ENCODE measurements at places on chromosomes 6 and 20. TPM values are rescaled to one million over a fixed set of nuclear protein-coding genes. Genes with fewer than 3 reads are reported as not detected.

Gene ARMC2
- total RNA-seq = 0.71 TPM

Gene FAM209B
- total RNA-seq = not detected

Gene RNF39
- total RNA-seq = not detected

Gene UST
- total RNA-seq = 6.7 TPM

Gene ADGRF5
- total RNA-seq = not detected

Gene AFG1L
- 1.6 TPM for total RNA-seq

Gene C2
- 0.47 TPM for total RNA-seq

Gene MATN4
- total RNA-seq = 0.50 TPM

Gene NKX2-4
- 21.4 TPM for total RNA-seq

Gene C20orf144
- not detected for total RNA-seq

Gene TBC1D32
- 4.8 TPM for total RNA-seq

Gene RTEL1
- 11.0 TPM for total RNA-seq

Gene PPP1R16B
- total RNA-seq = 0.03 TPM

Gene SGK2
- not detected for total RNA-seq

Gene CRIP3
- total RNA-seq = not detected

Gene CSNK2A1
- 158 TPM for total RNA-seq

Gene ATXN1
- total RNA-seq = 20.8 TPM

Gene SPATA25
- not detected for total RNA-seq

Gene ZNF512B
- 10.9 TPM for total RNA-seq

Gene SOBP
- total RNA-seq = 0.31 TPM

Gene SSTR4
- total RNA-seq = not detected

Gene SLC22A16
- not detected for total RNA-seq

Gene ACTL10
- total RNA-seq = not detected

Gene SLC17A1
- not detected for total RNA-seq

Gene CD109
- 47.3 TPM for total RNA-seq

Gene KIFC1
- 120 TPM for total RNA-seq

Gene PARD6B
- total RNA-seq = 2.8 TPM

Gene TPBG
- total RNA-seq = 37.7 TPM

Gene AGER
- total RNA-seq = not detected

Gene TBXT
- not detected for total RNA-seq

Gene MYT1
- total RNA-seq = not detected

Gene GINS1
- total RNA-seq = 49.5 TPM
